ENCODE measurements at places on chromosomes 5 and 9.

GRCh38 chr5:96794757-96795156, 13.0 kb downstream of the ERAP1 start:
- DNase-seq, result no peak

GRCh38 chr5:72166070-72166979, 59.0 kb downstream of the MAP1B start:
- peak; percentile 44 for DNase-seq

DNA sequence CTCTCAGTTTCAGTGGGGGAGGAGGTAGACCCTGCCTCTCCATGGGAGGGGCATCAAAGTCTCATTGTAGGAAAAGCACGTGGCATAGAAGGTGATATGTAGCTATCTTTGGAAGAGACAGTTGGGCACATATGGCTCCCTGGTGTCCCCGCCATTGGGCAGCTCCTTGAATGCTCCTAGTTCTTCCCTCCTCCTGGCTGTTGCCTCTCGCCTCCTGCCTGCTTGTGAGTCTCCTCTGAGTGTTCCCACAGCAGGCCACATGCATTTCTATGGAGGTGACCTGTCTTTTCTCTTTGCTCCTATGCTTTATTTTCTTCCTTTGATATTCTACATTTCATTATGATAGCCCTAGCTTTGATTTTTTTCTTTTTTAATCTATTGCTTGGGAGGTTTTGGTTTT, 138.5 kb downstream of the ARHGAP26 start:
- DNase-seq, result no peak

DNA sequence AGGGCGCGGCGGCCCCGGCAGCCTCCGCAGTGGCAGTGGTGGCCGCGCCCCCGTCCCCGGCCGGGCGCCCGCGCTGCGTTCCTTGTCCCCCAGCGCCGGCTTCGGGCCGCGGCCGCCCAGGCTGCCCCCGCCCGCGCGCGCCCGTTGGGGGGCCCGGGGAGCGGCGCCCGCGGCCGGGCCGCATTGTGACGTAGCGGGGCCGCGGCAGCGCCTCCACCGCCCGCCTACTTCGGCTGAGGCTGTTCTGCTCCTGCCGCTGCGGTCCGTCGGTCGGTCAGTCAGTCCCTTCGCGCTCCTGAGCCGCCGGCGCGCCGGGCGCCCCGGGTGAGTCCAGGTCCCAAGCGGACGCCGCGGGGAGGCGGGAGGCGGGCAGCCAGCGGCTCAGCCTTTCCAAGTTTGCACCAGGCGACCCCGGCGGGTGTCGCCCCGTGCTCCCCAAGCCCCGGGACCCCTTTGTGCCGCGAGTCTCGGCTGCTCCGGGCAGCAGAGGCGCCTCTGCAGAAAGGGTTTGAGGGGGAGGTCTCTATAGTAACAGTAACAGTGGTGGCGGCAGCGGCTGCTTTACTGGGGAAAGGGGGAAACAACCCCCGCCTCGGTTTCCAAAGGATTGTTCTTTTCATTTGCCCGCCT, at the start of gene SNCAIP:
Gene SNCAIP, plus strand, starts transcription at position 277 of the 630 bp plus-strand sequence. CDS start 78,898 bp downstream, outside the sequence.
- no peak for DNase-seq

DNA sequence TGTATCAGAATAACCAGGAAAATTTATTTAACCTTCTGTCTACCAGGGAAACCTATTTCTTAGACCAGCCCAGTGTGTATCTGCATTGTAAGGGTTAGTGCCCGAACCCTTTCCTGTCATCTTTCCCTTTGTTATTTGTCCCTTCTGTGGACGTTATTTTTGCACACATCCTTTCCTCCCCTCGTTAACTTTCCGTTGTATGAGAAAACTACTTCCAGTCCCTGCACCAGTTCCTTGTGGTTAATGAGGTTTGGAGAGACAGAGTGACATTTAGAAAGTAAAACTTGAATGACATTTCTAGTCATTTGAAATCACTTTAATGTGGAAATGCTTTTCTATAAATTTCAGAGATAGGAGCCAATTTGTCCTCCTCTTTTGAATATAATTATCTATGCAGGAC, 4.3 kb upstream of the IFNB1 start:
- DNase-seq, result no peak

GRCh38 chr5:151811593-151812321, 40.0 kb downstream of the G3BP1 start:
- DNase-seq, result no peak

Data from renal cortex interstitium (tissue), 15 donors.